COR-L47 (cell line): ENCODE measurements at places on chromosomes 16 and 17.
A peak's percentile ranks its signal among the peaks of the same experiment; 100 is the strongest.

GRCh38 chr17:30920282-30920681 is 1.5 kb upstream of the ADAP2 start:
- no peak for DNase-seq

GRCh38 chr16:61471737-61472136 is 564.5 kb downstream of the CDH8 start:
- no peak for DNase-seq

DNA sequence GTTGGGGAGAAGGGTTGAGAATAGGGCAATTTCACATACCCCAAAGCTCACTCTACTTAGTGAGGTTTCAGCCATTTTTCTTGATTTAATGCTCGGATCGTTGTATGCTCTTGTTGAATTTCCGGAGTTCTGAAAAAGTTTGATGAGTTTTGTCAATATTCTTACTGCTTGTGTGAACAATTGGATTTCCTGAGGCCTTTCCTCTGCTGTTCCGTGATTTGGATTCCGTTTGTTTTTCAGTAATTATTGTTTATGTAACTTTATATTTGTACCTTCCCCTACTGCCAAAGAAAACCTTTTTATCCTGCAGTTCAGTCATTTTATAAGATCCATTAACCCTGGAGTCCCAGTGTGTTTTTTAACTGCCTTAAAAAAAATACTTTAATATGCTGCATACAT is 62.9 kb downstream of the PHKB start:
- DNase-seq: no peak

- no peak for DNase-seq
Measured at GRCh38 chr16:21101631-21102420, 48.8 kb downstream of the DNAH3 start.

DNA sequence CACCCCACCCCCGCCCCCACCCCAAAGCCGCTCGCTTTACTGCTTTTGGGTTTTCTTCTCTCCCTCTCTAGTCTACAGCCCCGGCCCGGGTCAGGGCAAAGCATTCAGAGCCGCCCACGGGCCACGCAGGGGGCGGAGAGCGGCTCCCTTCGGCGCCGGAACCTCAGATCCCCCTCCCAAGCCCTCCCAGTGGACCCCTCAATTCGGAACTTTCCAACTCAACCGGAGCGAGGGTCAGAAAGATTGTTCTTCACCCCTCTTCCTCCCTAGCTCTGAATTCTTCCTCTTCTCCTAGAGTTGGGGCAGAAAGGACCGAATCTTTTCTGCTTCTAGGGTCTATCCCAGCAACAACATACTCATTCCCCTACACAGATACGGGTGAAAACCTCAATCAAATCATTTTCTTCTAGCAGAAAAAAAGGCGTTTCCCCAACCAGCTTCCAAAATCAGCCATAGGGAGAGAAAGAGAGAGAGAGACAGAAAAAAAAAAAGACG is 1.0 kb downstream of the HOXB2 start:
- no peak for DNase-seq

DNA sequence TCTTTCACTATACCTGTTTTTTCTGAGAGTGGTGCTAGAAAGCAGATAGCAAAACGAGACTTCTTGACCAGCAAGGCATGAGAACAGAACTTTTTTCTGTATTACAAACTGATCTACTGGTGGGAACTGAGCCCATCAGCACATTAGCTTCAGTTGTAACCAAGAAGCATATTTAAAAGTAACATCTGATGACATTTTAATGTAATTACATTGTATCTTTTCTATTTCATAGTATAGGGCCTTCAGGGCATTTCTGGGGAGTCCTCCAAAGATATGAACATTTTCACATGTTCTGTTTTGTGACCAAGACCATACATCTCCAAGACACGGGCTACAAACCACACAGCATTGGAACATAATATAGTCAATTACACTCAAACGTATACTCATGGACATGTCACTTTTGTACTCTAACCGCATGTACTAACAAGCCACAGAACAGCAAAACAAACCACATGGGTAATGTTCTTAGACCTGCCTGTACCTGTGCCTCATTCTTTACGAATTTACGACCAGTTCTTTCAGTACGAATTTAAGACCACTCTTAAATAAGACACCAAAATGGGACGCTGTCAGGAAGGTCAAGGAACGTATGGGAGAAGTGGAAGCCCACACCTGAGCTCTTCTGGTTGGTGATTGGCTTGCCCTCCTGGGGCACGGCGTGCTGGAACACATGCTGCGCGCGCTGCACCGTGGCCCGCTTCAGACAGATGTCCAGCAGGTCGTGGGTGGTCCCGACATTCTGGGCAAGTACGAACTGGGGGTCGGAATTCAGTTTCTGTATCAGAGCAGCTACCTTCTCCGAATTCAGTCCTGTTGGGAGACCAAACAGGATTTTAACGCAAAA is 825 bp downstream of the BLMH start:
- peak; percentile 26 for DNase-seq

DNA sequence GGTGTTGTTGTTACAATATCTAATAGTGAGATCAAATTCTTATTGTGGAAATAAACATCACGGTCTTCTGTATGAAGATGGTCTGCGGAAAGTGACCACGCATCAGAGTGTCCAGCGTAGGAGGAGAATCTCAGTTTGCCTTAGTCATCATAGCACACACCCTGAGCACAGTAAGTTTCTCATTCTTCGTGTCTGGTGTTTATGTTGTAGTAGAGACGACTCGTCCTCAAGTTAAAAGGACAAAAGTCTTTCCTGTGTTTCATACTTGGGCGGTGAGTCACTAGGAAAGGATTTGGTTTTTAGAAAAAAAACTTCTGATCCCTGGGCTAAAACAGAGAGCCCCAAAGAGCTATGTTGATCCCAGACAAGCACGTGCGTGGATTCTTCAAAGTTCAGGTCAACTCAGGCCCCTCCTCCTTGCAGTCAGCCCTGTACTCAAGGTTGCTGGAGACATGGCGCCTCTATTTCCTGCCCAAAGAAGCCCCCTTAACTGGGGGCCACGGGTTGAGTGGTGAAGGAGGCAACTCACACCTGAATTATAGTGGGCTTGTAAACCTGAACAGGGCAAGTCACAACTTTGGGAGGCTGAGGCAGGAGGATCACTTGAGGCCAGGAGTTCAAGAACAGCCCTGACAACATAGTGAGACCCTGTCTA is 170.4 kb downstream of the ZFHX3 start:
- DNase-seq: no peak

DNA sequence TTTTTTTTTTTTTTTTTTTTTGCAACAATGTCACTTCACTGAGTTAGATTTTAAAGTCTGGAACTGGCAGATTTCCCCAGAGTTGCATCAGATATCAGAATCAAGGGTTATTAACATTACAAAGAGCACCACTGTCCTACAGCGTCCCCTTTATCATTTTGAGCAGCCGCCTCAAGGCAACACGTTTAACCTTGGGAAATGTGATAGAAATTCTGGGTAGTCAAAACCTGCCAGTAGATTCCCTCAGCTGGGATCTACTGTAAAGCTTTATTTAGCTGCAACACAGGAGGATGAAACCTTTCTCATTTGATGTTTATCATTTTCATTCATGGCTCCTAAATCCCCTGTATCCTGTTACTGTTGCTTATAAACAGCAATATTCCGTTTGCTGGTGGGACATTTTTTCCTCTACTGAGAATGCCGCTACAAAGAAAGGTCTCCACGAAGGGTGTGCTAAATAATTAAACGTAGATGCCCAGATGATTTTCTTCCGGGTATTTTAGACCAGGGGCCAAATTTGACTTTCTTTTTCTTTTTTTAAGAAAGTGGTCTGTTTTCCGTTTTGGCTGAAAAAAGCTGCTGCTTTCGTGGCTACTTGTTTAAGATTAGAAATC is 436.1 kb upstream of the GOT2 start:
- no peak for DNase-seq

DNA sequence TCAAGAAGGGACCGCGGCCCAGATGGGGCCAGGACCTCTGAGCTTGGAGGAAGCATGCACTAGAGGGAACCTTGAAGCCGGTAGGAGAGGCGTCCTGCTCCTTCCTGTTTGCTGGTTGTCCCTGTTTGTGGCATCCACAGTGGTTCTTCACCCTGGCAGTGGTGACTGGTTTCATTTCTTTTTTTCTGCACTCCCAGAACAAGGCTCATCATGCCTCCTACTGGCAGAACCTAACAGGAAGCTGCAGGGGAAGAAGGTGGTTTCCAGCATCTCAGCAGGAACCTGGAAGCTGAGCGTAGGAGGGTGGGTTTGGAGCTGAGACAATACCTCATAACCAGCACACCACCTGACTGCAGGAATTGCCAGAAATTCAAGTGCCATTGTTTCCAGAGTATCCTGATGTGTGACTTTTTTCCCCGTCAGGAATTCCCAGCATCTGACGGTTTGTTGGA is 5.8 kb downstream of the TMEM231 start:
- DNase-seq: peak; percentile 44

DNA sequence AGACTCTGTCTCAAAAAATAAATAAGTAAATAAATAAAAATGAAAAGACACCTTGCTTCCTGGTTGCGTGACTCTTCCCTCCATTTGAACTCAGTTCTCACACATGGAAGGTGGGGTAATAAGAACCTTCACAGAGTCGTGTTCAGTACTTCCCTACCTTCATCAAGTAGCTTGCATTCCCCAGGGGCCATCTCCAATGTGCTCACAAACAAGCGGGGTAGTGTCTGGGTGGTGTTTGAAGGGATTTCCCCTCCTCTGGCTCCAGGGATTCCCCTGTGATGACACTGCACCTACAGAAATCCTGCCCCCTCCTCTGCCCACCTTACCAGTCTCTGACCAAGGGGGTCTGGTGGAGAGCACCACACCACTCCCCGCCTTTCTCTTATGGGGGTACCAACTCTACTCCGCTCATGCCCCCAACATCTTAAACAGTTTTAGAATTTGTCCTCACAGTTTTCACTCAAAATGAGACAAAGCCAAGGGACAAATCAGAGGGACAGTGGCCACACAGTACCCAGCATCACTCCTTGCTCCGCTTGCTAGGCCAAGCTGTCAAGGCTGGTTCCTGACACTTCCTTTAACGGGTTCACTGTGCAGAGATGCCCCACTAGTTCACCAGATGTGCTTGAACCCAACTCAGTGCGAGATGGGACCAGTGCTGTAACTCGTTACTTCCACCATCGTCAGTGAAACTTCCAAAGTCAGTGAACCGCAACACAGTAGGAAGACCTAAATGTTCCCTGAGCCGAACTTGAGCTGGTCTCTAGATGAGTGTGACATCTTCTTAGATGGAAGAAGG is 69.1 kb downstream of the COPRS start:
- no peak for DNase-seq

GRCh38 chr17:81891303-81891552 is 158 bp downstream of the ALYREF start:
- DNase-seq: no peak

GRCh38 chr17:74484066-74484465 is 17.6 kb downstream of the CD300A start:
- no peak for DNase-seq

GRCh38 chr16:53769787-53770186 is 65.8 kb downstream of the FTO start:
- DNase-seq: no peak

- no peak for DNase-seq
Measured at GRCh38 chr17:17114592-17115225, 72.5 kb downstream of the MPRIP start.

- peak; percentile 38 for DNase-seq
Measured at GRCh38 chr16:3021449-3022207, 1.5 kb downstream of the TNFRSF12A start.

- no peak for DNase-seq
Measured at GRCh38 chr17:61081959-61082358, 317.7 kb upstream of the TBX2 start.

DNA sequence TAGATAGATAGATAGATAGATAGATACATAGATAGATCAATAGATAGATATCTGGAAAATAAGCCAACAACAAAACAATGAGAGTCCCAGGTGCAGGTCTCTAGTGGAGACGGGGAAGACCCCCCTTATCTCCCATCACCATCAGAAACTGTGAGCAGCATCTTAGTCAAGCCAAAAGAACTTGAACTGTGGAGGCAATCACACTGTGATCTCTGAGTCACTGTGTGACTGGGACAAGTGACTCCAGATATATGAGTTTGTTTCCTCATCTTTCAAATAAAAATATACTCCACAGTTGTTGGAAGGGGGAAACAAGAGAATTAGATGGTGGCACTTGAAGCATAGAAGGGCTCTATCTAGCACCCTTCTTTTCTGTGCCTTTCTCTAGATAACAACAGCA is 42.1 kb downstream of the NOG start:
- no peak for DNase-seq

DNA sequence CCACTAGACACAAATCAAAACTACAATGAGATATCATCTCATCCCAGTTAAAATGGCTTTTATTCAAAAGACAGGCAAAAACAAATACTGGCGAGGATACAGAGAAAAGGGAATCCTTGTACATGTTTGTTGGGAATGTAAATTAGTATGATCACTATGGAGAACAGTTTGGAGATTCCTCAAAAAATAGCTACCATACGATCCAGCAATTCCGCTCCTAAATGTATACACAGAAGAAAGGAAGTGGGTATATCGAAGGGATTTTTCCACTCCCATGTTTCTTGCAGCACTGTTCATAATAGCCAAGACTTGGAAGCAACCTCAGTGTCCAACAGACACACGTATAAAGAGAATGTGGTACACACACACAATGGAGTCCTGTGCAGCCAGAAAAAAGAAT is 35.3 kb downstream of the KATNIP start:
- no peak for DNase-seq

- no peak for DNase-seq
Measured at GRCh38 chr16:79632289-79632688, 31.8 kb upstream of the MAF start.

DNA sequence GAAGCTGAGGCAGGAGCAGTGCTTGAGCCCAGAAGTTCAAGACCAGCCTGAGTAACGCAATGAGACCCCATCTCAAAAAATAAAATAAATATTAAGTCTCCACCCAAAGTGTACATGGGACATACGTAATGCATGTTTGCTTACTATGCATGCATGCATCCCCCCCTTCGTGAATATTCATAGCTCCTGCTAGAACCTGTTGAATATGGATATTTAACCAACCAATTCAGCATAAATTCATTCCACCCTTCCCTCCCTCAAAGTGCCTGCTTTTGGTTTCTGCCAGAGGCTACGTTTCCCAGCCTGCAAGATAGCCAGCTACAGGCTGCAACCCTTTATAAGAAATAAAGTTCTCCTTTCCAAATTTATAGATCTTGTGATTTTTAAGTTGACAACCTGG is 12.9 kb upstream of the PSMD7 start:
- no peak for DNase-seq

DNA sequence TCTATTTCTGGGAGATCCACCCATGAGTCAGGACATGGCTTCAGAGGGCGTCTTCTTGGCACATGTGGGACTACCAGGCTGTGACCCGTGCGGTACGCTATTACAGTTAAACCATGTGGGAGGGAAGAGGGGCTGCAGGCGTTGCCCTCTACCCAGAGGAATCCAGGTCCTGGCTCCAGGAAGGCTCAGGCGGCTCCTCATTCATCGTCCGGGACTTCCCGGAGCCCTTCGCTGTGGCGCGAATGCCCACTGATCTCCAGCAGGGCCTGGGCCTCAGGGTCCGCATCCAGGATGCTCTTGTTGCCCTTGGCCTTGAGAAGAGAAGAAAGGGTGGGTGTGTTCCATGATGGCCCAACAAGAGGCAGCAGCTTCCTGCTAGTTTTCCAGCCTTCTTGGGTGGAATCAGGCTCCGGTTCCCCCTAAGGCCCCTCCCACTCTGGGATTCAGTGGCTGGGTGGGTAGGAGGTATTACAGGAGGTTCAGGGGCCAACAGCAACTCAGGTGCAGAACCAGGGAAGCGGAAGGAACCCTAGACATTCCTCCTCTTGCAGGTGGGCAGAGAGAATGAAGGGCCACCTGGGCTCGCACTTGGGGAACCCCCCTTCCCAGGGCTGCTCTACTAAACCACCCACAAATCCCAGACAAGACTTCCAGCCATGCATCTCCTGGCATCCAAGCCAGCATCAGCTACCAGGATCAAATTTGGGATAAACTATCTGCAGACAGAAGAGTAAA is 24.6 kb downstream of the MEAK7 start:
- DNase-seq: no peak
